GM23338 (cell line): ENCODE measurements at places on chromosomes 3 and 15.

DNA sequence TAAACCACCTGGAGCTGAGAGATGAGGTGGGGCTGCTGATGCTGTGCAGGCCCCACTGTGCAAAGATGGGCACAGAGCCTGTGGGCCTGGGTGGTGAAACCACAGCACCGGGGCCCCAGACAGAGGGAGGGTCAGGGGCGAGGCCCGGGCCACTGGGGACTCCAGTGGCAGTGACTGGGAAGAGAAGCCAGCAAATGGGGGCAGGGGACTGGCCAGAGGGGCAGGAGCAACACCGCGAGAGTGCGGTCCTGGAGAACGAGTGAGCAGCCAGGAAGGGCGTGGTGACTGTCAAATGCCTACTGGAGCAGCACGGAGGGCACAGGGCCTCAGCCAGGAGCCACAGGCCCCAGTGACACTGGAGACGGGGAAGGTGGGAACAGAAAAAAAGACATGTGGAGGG, 39.8 kb downstream of the HCN4 start:
- DNase-seq = no peak

DNA sequence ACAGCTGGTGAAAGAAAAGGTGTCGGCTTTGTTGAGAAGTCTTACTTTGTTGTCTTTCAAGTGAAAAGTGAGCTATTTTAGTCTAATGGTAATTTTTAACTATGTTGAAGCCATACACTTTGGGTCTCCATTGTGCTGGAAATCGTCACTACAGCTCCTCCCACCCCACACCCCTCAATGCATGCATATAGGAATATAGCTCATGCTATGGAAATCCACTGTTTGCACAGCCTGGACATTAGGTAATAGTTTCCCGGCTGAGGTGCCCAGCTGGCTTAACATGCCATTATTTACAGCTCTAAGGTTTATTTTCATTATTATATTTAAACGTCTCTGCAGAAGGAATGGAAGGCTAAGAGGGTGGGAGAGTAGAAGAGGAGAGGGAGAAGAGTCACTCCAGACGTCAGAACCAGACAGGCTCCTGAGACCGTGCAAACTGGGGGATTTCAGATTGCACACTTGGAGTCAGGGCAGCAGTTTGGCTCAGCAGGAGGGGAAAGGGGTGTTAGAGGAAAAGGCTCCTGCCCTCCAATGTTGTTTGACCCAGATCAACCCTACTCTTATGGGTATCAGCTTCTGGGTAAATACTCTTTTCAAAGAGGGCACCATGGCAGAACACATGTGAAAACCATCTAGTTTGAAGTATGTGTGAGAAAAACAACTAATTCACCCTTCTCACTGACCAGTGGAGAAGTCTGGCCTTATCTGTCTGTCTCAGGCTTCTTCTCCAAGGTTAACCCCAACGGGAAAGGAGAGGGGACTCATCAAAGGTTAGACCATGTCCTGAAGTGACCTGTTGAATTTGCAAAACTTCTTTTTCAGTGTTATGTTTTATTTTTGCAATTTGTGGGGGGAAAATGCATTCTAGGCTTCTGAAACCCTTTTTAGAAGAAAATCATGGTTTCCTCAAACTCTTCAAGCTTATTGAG, 218.7 kb upstream of the CTDSPL start:
- DNase-seq = no peak

GRCh38 chr15:99613887-99614647, 48.3 kb downstream of the MEF2A start:
- no peak for DNase-seq

DNA sequence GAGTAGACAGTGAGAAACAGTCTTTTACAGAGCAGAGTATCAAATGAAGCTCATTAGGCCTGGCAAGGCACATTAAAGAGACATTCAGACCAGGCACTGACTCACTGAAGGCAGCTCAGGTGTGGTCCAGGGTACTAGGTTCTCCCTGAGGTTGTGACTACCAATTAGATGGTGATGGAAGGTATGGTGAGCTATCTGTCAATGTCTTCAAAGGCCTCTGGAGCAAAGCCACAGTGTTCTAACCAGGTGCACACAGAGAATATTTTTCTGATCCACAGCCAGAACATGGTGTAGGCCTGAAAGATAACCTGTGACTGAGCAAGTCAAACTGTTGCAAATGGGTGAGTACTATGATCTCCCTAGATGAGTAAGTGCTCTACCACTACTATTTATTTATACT, 51.5 kb downstream of the EOMES start:
- DNase-seq = no peak

GRCh38 chr3:66449411-66449974, 51.3 kb downstream of the LRIG1 start:
- no peak for DNase-seq

DNA sequence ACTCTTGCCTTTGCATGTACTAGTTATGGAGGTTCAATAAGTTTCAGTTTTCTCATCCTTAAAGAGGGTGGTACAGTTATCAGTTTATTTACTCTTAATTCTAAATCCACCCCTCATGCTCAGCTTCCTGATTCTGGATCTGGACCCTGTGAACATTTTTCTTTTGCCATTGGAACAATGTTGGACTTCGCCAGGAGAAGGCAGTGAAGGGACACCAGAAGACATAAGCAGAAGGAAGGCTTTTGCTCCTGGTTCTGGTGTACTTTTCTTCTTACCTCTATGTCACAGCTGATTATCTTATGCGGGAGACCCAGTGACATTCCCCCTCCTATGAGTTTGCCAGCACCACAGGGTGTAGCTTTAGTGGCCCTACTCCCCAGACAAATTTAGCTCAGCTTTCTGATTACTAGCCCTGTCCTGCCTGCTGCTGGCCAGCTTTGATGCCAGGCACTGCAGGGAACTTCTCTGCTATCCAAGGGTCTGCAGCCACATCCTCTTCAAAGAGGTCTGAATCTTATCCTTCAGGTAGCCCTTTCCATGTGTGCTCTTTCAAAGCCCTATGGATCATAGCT, 466.3 kb upstream of the EPHA3 start:
- DNase-seq = no peak

- no peak for DNase-seq
These were observed 14.4 kb upstream of the GPR156 start for GRCh38 chr3:120299403-120299802.

GRCh38 chr15:39770748-39771689, 11.6 kb downstream of the FSIP1 start:
- no peak for DNase-seq

GRCh38 chr3:124315215-124316033, 323.5 kb upstream of the ROPN1 start:
- DNase-seq = no peak

DNA sequence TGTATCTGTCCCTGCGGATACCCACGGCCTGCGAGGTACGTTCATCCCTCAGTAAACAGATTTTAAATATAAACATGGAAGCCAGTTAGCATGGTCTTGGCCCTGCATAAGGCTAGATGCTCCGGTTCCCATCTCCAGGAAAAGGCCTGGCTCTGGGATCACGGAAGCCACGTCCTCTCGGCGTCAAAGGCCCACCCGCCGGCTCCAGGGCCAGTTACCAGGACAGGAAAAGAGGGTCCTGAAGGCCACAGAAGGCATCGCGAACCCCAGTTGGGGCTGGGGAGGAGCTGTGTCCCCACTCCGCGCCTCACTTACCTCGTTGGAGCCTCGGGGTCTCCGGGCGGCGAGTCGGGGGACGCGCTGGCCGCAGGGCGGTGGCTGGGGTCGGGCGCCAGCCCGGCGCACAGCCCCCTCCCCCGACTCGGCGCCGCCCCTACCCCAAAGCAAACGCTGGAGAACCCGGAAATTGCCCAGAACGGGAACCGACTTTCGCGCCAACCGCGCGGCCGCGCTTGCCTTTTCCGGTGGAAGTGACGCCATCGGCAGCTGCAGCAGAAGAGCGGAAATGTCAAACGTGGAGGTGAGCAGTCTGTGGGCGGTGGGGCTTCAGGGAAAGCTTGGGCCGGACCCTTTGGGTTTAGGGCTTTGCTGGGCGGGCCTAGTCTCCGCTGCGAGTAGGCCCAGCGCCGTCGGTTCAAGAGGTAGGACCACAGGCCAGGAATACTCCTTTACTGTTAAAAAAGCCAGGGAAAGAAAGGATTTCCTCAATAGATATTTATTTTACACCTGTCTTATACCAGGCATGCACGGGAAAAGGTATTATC, at the start of gene TOPBP1:
TOPBP1 (minus strand) TSS at position 488 of the 824 bp plus-strand sequence. CDS start 814 bp downstream, outside the sequence.
- DNase-seq = peak; percentile 95

DNA sequence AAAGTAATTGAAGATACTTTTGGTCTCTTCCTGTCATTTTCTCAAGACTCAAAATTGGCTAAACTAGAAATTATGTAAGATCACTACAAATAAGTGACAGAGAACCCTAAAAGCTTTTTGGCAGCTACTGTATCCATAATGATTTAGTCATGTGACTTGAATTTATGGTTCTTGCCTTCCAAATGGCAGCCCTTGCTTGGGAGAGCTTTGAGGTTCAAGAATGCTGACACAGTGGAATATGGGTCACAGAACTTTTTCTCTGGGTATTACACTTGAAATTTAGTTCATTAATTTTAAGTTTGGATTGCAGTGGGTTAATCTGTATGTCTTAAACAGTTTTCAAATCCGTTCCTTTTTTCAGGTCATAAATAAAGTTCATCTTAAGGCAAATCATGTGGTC, 14.0 kb downstream of the LMLN start:
- DNase-seq = no peak

DNA sequence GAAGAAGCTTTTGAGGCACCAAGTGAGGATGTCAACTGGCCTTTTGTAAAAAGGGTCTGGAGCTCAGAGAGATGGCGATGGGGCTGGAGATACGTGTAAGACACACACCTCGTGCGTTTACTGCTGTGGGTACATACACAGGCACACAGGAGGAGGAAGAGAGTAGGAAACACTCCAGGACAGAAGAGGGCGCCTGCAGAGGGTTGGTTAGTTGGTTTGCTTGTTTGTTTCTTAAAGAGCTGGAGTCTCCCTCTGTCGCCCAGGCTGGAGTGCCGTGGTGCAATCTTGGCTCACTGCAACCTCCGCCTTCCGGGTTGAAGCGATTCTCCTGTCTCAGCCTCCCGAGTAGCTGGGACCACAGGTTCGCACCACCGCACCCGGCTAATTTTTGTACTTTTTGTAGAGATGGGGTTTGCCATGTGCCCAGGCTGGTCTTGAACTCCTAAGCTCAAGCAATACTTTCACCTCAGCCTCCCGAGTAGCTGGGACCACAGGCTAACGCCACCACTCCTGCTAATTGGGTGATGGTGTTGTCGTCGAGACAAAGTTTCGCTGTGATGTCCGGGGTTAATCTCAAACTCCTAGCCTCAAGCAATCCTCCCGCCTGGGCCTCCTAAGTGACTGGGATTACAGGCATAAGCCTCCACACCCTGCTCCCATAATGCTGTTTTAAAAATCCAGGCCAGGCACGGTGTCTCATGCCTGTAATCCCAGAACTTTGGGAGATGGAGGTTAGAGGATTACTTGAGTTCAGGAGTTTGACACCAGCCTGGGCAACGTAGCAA, 1.3 kb upstream of the PRR20G start:
- peak; percentile 56 for DNase-seq

DNA sequence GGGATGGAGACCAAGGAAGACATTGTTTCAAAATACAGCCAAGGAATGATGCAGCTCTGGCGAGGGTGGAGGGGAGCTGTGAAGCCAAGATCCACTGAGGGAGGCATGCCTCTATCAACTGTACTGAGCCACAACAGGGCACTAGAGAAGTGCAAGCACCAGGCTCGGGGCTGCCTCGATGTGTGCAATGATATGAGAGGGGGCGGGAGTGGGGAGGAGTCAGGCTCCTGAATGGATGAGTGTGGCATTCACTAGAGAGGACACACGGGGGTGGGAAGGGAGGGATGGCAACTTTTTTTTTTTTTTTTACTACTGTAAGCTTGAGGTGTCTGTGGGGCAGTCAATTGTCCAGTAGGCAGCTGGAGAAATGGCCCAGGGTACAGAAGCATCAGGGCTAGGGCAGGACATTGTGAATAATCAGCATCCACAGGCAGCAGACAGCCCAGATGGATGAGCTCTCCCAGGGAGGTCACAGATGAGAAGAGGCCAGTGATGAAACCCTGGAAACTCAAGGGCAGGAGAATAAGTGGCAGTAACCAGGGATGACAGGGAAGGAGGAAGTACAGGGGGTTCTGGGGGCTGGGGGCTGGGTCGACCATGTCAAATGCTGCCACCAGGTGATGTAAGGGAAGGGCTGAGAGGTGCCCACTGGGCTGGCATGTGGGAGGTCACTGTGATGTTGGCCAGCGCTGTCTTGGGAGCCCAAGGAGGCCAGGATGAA, 5.9 kb downstream of the STOML1 start:
- no peak for DNase-seq

DNA sequence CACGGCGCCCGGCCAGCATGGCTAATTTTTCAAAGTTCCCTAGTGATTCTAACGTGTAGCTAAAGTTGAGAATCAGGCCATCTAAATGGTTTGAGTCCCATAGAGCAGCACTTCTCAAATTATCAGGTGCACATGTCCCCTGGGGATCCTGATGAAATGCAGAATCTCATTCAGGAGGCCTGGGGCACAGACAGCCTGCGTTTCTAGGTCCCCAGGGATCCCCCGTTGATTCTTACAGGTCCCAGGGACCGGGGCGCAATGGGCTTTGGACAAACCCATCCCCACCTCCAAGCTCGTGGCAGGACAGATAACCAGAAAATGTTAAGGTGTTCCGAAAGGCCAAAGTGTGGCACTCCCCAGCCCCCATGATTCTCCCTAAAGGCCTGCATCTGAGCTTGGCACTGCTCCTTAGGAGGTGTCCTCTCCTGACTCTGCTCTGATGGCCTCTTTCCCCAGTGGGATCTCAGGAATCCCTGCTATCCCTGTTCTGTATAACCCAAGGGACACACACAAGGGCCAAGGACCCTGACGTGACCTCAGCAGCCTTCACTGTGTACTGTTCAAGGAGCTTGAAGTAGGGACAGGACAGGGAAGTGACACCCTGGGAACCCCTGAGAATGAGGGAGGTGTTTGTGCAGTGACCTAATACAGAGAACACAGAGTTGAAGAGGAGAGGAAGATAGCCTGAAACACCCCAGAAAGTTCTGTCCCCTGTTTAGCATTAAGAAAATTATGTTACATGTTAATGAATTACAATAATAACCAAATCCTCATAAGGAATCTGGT, 8.0 kb downstream of the LRRK1 start:
- DNase-seq = no peak

DNA sequence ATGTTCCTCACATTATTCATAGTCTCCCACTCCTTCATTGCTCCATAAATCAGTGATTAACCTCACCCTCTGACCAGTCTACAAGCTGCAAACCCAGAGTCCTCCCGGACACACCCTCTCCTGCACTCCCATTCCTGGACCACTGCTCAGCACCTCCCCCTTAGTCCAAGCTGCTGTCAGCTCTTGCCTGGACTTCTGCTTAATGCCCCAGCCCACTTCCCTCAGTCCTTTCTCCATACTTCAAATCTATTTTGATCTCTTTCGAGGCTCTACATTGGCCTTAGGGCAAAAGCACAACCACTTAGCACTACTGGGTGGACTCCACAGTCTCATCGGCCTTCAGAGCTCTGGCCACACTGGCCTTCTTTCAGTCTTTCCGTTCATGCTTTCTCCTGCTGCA, 79.4 kb upstream of the FAM98B start:
- DNase-seq = no peak

DNA sequence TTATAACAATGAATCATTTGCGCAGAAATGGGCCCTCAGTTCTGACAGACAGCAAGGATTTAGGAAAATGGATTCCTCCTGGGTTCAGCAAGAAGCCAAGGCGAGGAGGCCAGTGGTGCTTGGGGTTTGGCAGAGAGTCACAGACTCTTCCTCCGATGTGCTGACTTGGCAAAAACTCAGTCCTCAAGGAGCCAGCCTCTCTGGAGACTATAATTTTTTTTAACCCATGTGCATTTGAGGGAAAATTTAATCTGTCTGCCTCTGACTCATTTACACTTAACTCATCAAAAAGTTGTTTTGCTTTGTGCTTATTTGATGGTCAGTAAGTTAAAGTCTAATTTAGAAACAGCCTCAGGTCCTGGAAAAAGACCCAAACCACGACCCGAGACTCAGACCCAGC, 34.2 kb upstream of the SLC24A5 start:
- no peak for DNase-seq
